ENCODE measurements at places on chromosomes 1 and 21.
A peak's percentile ranks its signal among the peaks of the same experiment; 100 is the strongest.

- DNase-seq = no peak
Measured at GRCh38 chr1:167790117-167790516, 68.3 kb downstream of the MPZL1 start.

- peak; percentile 24 for DNase-seq
Measured at GRCh38 chr1:12438349-12438924, 179.6 kb downstream of the DHRS3 start.

DNA sequence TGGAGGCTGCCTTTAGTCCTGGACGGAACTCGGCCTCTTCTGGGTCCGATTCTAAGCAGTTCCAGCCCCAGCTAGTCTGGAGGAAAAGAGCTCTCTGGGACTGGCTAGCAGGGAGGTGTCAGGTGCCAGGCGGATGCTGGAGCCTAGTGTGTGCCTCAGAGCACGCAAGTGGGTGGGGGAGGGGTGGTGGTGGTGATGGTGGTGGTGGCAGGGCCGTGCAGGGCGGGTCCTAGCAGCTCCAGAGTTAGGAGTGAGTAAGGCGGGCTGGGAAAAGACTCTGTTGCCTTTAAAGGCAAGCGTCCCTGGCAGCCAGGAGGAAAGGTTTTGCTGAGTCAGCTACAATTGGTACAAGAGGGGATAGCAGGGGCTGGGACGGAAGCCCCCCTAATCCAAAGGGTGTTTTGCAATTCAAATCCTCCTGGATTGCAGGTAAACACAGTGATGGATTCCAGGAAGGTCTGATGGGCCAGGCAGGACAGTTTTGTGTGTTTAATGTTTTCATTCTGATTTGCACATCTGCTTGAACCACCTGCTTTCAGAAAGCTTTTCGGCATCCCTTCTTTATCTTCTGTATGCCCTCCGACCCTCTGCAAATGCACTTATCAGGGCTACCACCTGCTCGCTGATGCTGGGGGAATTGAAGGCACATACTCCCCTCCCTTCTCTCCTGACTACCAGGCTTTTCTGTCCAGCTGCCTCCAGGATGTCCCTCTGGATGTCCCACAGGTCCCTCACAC lies 4.1 kb upstream of the SLC2A1 start:
- no peak for DNase-seq

GRCh38 chr1:217534566-217534965 lies 96.3 kb downstream of the GPATCH2 start:
- DNase-seq = no peak

GRCh38 chr1:6037338-6037762 lies 8.3 kb upstream of the KCNAB2 start:
- DNase-seq = no peak

DNA sequence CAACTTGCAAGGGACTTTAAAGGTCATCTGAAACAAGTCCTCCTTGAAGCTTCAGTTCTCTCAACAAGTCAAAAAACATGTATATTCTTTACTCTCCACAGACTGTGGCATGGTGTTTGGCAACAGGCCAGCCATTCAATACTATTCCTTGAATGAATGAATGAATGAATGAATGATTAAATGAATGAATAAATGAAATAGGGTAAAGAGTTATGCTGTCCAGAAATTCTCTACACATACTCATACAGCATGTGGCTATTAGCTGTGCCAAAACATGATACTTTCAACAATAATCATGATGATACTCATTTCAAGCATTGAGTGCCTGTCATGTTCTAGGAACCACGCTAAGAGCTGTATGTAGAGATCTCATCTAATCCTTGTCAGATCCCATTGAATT lies 356.1 kb downstream of the BARHL2 start:
- DNase-seq = no peak

DNA sequence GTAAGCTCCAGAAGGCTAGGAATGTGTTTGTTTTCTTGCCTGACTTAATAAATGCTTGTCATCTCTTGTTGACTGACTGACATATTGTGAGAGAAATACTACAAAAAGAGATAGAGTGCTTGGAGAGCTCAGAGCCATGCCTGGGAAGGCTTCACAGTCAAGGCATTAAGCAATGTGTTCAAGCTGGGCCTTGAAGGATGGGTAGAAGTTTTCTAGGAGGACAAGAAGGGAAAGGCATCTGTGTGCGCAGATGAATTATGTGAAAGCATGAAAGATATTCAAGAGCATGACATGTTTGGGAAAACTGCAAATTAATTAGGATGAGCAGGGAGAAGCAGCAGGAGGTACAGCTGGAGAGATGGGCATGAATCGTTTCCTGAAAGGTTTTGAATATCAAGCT lies 5.6 kb downstream of the SLAMF8 start:
- DNase-seq = no peak

GRCh38 chr1:2179283-2180013 lies 15.1 kb downstream of the FAAP20 start:
- no peak for DNase-seq

DNA sequence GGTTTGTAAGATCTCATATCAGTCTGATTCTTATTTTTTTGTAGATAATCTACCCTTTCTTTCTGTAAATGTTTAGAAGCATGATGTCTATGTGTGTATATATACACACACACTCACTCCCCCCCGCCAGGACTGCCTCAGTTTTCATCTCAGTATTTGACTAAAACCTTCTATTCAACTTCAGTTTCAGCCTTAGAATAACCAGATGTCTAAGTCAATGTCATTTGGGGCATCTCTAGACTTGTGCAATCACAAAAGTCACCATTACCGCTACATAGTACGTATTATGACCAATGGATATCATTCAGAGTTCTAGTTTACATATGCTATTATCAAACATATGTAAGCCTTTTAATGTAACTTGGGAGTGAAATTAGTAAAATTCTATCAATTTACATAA lies 53.3 kb upstream of the BOLA1 start:
- DNase-seq = no peak

GRCh38 chr1:79375352-79375751 lies 368.8 kb upstream of the ADGRL4 start:
- DNase-seq = no peak

- no peak for DNase-seq
Measured at GRCh38 chr1:109149874-109150601, 36.1 kb downstream of the ELAPOR1 start.

- no peak for DNase-seq
Measured at GRCh38 chr1:76176000-76176399, 101.5 kb downstream of the ST6GALNAC3 start.

DNA sequence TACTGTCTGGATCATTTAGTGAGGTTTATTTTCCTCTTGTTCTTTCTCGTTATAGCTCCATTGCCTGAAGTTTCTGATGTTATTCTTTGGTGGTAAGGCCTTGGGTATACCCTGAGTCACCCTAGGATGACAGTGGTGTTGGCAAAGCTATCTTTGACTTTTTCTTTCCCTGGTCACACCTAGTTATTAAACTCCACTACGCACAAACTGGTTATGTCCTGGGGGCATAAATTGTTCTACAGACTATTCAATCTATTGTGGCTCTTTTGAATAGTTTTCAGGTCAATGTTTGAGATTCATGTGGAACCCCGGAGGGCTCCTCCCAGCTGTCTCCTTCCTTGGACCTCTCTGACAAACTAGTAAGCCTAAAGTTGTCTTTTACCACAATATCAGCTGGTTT lies 157.7 kb downstream of the SLC35F3 start:
- DNase-seq = no peak

DNA sequence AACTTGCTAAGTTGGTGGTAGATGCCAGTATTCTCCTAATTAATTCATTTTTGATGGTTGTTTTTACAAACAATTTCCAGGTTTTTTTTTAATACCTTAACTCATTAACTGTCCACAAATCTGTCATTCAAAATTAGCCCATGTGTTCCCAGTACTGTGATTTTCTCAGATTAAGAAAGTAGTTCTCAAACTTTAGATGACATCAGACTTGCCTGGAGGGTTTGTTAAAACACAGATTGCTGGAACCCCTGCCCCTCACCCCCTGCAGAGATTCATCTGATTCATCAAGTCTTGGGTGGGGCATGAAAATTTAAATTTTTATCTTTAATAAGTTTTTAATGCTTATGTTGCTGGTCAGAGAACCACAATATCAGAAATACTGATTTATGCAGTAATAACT lies 130.5 kb downstream of the BACH1 start:
- no peak for DNase-seq

DNA sequence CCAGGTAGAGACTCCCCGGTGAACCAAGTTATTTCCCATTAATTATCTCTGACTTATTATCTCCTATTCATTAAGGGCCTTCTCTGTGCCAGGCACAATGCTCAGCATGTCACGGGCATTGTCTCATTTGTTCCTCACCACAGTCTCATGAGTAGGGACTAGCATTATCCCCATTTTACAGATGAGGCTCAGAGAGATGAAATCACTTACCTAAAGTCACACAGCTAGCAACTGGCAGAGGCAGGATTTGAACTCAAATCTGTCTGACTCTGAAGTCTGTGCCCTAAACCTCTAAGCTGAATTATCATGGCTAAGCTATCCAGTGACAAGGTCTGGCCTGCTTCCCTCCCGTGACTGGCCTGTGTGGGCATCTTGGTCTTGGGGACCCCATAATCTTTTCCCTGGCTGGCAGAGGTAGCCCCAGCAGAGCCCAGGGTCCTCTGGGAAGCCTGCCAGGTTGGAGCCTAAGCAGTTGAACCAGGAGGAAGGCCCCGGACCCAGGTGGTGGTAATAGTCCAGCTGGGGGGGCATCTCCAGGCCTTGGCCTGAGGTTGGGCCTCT lies 4.5 kb downstream of the MAP7D1 start:
- DNase-seq = no peak

GRCh38 chr1:14955402-14955801 lies 198.1 kb upstream of the TMEM51 start:
- DNase-seq = no peak

- no peak for DNase-seq
Measured at GRCh38 chr1:72111662-72112061, 170.7 kb downstream of the NEGR1 start.

DNA sequence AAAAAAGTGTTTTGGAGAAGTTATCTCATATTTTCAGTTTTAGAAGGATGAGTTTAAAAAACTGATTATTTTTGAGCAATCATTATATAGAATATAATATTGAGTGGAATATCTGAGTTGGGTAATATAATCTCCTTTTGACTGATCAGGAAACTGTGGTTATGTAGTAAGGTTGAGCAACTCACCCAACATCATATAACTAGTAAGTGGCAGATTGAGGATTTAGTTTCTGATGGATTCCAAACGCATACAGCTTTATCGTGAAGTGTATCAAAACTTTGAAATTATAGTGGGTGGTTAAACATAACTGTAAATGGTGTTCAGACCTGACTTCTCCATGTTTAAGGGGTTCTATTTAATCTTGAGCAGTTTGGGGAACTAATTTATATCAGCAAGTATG lies 98.6 kb downstream of the OLFM3 start:
- DNase-seq = no peak

- no peak for DNase-seq
Measured at GRCh38 chr21:33434770-33435360, 31.7 kb downstream of the IFNGR2 start.

- no peak for DNase-seq
Measured at GRCh38 chr21:33071770-33072306, 1.9 kb downstream of the OLIG1 start.

DNA sequence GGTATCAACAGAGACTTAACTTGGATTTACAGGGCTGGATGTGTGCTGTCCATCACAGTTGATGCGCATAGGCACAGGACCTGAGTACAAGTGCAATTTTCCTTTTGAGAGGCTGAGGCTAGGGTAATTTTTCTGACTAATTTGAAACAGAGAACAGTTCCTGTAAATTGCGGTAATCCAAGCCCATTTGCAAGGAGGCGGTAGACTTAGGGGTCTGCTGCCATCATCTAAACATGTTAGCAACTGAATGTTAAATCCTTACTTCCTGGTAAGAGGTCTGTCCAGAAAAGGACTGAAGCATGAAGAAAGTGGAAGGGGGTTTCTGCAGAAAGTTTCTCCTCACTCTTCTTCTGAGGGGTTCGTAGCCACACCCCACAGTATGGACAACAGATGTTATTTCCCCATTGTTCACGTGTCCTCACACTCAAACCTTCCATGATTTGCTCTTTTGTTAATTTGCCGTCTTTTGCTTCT lies 23.7 kb upstream of the C1orf198 start:
- DNase-seq = no peak
